ENCODE measurements at places on chromosomes 4 and X.

DNA sequence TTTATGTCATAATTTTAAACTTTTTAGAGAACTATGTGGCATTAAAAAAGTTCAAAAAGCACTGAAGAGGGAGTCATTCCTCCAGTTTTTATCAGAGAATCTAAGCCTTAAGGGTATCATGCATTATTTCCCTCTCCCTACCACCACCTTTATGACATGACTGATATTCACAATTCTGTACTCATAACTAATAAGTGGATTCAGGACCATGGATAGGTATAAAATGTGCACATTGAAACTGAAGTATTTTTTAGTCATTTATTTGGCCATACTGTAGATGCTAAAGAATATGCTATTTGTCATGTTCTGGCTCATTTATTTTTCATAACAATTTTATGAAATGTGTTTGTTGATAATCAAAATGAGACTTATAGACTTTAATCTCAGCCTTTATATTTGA lies 897.5 kb upstream of the AGA start:
- DNase-seq = no peak

DNA sequence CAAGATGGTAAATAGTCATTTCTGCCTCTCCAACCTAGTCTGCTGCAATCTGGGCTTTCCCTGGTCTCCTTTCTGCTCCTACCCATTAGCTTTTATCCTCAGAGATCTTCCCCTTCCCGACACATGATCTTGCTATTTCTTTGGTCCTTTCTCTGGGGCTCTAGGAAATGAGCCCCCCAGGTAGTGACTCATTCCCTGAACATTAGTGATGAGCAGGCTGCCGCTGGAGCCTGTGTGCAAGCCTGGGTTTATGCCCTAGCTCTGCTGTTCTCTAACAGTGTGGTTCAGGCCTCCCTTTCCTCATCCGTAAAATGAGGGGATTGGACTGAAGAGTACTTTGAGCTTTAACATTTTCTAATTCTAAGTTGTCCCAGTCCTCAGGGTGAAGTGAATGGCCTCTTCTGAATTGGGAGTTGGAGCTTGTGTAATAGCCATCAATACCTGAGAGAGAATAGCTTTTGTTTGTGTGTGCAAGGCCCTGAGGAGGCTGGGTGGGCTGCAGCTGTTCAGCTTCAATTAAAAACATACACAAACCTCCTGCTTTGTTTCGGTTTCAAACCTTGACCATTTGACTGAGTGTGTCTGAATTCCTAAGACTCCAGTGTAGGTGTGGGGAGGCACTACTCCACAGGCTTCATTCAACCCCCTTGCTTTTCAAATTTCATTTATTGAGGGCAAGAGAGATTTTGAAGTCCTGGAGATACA lies 115.6 kb upstream of the SCML1 start:
- no peak for DNase-seq

GRCh38 chr4:112923516-112923915 lies 125.9 kb upstream of the ANK2 start:
- no peak for DNase-seq

DNA sequence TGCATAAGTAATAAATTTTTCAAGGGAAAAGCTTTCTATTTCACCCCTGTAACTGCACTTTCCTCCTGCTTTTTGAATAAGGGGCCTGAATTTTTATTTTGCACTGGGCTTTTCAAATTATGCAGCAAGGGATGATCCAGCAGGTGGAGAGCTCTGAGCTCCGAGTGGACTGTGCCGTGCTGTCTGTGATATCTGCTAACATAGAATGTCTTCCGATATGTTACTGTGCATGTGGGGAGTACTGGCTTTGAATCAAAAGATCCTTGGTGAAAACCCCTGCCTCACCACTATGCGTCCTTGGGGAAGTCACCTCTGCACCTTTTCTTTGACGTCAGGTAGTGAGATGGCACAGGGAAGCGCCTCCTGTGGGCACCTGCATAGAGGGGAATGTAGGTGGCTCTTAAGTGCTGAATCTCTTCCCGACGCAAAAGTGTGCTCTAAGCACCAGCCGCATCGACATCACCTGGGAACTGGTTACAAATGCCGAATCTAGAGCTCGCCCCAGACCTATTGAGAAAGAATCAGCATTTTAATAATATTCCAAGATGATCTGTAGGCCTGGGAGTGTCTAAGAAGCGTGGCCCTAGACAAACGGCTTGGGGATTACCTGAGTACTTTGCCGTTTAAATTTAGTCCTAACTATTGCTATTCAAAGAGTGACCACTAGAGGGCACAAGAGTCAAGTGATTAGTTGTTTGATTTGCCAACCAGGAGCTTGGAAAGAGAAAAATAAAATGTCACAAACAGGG lies 19.2 kb upstream of the WFS1 start:
- no peak for DNase-seq

- DNase-seq = no peak
These were observed 24.3 kb upstream of the PGM2 start for GRCh38 chr4:37802068-37802666.

DNA sequence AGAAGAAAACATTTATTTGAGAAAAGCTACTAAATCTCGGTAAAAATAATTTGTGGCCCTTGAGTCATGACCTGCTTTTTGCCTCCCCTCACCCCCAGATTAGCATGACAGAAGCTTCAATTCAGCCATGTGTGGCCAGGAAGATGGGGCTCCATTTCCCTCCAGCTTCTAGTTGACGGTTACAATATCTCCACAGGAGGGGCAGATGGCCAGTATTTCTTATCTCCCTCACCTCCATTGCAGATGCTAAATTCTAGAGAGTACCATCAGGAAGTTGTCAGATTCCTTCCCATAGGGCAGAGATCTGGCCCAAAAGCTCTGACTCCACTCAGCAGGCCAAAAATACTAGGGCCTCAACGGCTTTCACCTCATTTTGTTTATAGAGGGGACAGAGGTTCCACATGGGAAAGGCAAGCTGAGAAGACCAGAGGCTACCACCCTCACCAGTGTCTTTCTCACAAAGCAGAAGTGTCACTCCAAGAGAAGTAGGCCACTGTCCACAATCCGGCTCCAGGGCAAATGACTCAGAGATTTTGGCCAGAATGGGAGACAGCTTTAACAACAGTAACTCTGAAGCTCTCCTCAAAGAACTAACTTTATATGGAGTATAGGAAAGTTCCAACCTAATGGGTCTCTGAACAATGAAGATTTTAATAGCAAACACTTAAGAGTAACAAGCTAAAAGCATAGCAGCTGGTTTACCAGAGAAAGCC lies 108.3 kb downstream of the TBC1D19 start:
- DNase-seq = no peak

GRCh38 chr4:140870427-140870826 lies 114.2 kb upstream of the TBC1D9 start:
- DNase-seq = no peak

DNA sequence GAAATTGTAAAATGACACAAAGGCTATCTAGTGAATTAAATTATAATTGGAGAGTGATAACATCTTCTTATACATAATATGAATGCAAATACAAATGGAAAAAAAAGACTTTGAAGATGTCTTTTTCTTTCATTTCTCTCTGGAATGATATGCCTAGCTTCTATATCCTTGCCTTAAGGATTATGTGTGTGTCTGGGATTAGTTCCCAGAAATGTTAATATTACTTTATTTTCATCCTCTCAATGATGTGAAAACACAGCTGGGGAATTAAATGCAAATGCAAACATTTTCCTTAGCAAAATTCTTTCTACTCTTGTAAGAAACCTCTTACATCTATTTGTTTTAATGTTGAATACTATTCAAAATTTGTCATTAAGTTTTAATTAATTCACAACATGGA lies 441.9 kb downstream of the FSTL5 start:
- no peak for DNase-seq

DNA sequence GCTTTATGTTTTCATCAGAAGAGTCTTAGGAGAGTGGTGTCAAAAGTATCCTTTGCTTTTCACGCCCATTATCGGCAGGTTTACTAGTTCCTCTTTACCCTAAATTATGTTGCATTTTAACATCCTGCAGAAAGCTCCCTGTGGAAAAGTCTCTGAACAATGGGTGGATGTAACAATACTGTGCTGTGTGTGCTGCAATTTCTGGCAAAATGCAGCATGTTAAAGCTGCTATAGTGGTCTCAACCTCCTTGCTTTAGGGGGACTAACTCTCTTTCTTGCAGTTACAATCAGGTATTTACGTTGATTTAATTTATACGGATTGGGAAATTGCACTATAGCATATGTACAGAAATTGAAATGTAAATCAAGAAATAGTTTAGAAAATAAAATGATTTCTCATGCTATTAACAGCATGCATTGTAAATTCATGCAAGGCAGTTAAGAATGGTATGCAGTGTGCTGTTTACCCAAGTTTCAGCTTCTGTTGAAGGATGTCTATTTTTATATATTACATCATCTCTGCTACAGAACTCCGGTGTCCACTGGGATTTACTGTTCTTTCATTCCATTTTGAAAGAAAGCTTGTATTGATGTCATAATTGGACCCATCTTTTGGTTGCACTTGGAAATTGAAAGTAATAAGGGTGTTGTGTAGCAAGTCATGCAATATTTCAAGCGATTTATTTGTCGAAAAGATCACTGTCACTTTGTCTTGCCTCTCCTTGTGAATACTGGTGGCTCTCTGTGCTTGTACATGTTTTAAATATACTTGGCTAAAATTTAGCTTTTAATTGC lies 145.7 kb downstream of the RAPGEF2 start:
- DNase-seq = no peak

DNA sequence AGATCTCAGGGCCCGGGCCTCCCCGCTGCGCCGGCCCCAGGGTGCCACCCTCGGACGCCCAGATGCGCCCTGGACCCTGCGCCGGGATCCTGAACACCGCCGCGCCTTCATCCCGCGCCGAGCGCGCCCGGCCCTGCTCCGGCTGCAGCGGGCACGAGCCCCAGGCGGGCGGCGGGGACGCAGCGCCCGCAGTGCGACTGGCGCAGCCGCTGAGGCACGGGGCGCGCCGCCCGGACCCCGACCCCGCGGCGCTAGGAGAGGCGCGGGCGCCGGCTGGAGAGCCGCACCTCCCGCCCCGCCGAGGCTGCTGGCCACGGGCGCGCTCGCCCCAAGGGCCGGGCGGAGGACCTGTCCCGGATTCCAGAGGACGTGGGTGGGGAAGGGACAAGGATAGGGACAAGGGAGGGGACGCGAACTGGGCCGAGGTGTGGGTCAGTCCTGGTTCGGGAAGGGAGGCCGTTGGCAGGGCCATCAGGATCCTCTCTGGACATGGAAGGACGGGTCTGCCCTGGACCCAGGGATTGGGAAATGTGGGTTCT lies 1.1 kb downstream of the ZFYVE28 start:
- peak; percentile 70 for DNase-seq

DNA sequence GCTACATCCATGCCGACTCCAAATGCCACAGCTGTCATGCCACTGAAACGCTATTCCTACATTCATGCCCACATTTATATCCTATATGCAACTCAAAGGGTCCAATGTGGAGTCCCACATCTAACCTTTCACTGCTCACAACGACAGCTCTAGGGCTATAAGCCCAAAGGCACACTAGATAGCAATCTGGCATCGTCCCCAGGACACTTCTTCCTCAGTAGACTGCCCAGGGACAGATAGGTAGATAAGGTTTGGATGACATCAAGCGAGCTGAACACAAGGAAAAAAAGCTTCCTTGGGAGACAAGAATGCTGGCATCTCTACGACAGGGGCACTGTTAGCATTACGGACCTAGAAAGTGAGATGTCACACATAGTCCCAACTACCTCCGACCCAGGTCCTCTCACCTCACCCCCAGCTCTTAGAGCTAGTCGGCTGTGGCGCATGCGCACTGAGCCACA lies 685 bp downstream of the RAB9B start:
- peak; percentile 84 for DNase-seq

GRCh38 chr4:59650861-59651260 lies 1549.3 kb upstream of the ADGRL3 start:
- no peak for DNase-seq

GRCh38 chr4:83947830-83948193 lies 411.9 kb downstream of the GPAT3 start:
- no peak for DNase-seq

DNA sequence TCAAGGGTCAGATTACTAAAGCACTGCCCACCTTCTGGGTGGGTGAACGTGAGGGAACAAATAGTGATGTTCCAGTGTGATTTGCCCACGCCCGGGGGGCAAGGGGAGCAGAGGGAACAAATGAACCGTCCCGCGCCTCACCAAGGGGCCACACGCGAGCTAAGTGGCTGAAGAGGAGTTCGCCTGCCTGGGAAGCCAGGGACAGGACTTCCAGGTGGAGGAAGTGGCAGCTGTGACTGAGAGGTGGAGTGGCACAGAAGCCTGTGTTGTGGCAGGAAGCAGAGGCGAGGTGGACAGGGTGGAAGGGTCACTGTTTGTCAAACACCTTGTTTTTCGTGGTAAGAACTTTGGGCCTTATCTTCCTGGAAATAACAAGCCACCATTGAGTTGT lies 9.0 kb upstream of the SORBS2 start:
- DNase-seq = no peak

- DNase-seq = no peak
These were observed 217.5 kb upstream of the GYPA start for GRCh38 chr4:144357975-144358374.

GRCh38 chrX:148664995-148665394 lies 164.6 kb downstream of the AFF2 start:
- DNase-seq = no peak

DNA sequence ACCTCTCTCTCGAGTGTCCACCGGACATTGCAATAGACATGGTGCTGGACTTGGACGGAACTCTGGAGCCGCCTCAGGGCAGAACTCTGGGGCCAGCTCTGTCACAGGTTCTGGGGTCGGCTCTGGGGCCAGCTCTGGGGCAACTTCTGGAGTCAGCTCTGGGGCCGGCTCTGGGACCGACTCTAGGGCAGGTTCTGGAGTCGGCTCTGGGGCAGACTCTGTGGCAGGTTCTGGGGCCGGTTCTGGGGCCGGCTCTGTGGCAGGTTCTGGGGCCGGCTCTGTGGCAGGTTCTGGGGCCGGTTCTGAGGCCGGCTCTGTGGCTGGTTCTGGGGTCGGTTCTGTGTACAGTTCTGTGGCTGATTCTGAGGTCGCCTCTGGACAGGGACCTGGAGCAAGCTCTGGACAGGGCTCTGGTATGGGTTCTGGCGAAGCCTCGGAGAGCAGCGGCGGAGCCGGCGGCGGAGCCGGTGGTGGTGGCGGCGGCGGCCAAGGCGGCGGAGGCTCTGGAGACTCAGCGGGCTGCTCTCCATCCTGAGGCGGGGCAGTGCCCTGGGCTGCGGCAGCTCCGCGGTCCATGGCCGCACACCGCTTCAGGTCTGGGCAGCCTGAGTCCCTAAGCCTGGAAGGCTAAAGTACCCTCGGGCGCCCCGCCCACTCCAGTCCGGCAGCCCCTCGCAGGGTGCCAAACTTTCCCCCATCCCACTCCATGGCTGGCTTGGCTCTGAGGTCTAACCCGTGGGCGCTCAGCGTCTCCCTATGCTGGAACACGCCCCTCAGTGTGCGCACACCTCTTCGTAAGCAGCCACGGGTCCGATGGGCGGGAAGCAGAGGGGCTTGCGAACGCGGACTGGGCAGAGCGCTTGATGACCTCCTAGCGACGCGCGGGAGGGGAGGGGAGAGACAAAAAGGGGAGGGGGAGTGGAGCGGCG lies at the start of gene DGKK:
TSS of gene DGKK (minus strand) at position 723 of the 929 bp plus-strand sequence. CDS start at position 576, 147 bp downstream.
- no peak for DNase-seq

GRCh38 chrX:12441381-12442128 lies 303.3 kb downstream of the FRMPD4 start:
- DNase-seq = no peak

Measured in activated effector memory CD4-positive, alpha-beta T cell treated with anti-CD3 and anti-CD28 coated beads, Interleukin-2, amount 50 U/mL, for 16 hours (primary cell).